Activated naive CD8-positive, alpha-beta T cell treated with anti-CD3 and anti-CD28 coated beads, Interleukin-2, amount 10 ng/mL, durations not matched to agents 7 days and 5 days (primary cell): ENCODE measurements at places on chromosomes 3 and 15. TPM values are rescaled to one million over a fixed set of nuclear protein-coding genes. Genes with fewer than 3 reads are reported as not detected.

COL8A1 gene
- not detected for total RNA-seq

ACP3 gene
- total RNA-seq, result not detected

SPINT1 gene
- total RNA-seq, result 6.6 TPM

SEMA3B gene
- total RNA-seq, result 0.36 TPM

SCG5 gene
- total RNA-seq, result 2.7 TPM

COMMD2 gene
- 38.3 TPM for total RNA-seq

ECE2 gene
- total RNA-seq, result not detected

CCK gene
- not detected for total RNA-seq

TNK2 gene
- 136 TPM for total RNA-seq

AGBL1 gene
- not detected for total RNA-seq

TFRC gene
- 168 TPM for total RNA-seq

GXYLT2 gene
- not detected for total RNA-seq

ZNF385D gene
- total RNA-seq, result not detected

KY gene
- not detected for total RNA-seq

TPRA1 gene
- total RNA-seq, result 33.6 TPM

PRTG gene
- not detected for total RNA-seq

GOLGA6L10 gene
- 4.2 TPM for total RNA-seq

CPN2 gene
- not detected for total RNA-seq

ADGRG7 gene
- not detected for total RNA-seq

GRCh38 chr15:90394748-90395442, 6.9 kb downstream of the IQGAP1 start:
- DNase-seq, result no peak

DNA sequence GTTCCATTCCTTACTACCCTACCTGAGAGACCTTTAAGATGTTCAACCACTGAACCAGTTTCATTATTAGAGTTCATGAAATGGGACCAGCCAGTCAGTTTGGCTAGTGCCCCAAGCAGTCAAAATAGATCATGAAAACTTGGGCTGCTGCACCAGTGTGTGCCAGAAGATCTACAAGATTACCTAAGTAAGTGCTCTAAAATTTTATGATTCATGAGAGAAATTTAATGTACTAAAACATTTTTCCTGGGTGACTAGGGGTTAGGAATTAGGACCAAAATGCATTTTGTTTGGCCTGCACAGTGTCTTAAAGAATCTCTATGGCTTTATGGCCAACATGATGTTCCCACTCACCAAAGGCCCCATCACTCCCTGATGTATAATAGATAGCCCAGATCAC, 214.7 kb downstream of the ATP8B4 start:
- no peak for DNase-seq

DNA sequence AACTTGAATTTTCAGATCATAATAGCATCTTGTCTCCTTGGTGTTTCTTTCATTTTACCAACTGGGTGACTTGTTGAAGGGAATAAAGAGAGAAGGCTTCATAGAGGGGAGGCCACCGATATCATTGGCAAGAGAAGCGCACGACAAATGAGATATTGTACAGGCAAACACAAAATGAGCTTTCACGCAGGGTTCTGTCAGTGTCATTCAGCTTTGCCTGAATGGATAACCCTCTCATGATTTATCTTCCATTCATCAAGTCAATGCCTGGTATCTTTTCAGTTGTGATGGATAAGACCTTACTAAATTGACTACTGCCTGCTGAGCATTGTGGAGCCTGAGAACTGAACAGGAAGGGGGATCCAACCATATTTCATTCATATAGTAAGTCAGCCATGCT, 188.6 kb upstream of the EPHA3 start:
- DNase-seq, result no peak

- no peak for DNase-seq
Observed at GRCh38 chr3:58307639-58308215, 1.4 kb downstream of the HTD2 start.

GRCh38 chr15:84582583-84583157, 18.1 kb upstream of the ZSCAN2 start:
- DNase-seq, result no peak

GRCh38 chr3:16064642-16065414, 109.7 kb upstream of the GALNT15 start:
- no peak for DNase-seq

DNA sequence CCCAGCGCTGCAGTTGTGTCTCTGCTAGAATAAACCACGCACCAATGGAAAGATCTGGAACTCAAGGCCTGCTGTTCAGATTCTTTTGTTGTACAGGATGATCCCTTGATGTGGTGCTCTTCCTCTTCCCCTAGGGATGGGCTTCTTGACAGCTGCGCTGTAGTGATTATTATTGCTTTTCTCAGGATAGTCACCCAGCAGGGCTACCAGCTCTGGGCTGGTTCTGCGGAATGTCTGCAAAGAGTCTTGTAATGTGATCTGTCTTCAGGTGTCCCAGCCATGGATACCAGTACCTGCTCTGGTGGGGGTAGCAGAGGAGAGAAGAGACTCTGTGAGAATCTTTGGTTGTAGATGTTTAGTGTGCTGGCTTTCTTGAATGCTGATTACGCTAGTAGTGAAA, 974.2 kb downstream of the NSUN3 start:
- DNase-seq, result no peak

DNA sequence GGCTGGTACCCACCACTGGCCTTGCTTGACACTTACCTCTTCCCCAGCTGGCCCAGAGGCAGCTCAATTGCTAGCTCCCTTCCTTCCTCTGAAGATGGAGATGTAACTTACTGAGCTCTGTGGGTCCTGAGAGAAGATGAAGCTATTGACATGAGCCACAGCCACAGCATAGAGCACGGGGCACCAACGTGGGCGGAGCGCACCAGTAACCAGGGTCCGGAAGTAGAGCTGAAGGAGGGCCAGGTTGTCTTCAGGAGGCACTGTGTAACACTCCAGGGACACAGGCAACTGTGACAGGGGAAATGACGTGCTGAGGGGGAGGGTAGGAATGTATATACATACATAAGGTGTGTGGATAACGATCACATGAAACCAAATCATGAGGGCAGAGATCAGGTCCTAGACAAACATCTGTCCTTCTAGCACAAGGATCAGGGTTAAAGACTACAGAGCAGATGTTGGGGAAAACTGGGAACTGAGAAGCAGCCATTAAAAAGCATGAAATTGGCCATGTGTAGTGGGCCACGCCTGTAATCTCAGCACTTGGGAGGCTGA, 4.3 kb upstream of the LTK start:
- DNase-seq, result no peak

DNA sequence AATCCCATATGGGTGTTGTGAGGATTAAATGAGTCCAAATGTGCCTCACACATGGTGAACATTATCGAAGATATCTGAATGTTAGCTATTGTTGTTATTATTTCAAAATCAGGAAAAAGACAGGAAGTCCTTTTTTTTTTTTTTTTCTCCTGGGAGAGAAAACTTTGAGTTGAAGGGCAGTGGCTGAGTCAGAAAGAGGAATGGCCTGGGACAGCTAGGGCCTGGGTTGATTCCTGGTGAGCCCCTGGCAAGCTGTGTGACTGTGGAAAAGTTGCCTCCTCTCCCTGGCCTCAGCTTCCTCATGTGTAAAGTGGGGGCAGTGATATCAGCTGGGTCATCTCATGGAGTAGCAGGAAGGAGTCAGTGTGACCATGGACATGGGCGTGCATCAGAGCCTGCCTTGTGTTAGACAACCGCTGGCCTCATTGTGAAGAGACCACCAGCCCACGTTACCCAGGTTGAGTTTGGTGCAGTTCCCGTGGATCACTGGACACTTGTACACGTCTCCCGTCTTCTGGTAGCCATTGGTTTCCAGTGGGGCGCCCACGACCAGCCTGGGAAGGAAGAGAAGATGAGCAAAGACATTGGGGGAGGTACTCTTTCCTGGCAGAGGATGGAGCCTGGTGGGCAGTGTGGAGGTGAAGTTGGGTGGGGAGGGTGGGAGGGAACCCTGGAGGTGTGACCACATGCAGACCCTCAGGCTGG, 63.1 kb downstream of the ITGA11 start:
- no peak for DNase-seq

- no peak for DNase-seq
Observed at GRCh38 chr15:66496951-66497501, 536 bp downstream of the SNAPC5 start.

DNA sequence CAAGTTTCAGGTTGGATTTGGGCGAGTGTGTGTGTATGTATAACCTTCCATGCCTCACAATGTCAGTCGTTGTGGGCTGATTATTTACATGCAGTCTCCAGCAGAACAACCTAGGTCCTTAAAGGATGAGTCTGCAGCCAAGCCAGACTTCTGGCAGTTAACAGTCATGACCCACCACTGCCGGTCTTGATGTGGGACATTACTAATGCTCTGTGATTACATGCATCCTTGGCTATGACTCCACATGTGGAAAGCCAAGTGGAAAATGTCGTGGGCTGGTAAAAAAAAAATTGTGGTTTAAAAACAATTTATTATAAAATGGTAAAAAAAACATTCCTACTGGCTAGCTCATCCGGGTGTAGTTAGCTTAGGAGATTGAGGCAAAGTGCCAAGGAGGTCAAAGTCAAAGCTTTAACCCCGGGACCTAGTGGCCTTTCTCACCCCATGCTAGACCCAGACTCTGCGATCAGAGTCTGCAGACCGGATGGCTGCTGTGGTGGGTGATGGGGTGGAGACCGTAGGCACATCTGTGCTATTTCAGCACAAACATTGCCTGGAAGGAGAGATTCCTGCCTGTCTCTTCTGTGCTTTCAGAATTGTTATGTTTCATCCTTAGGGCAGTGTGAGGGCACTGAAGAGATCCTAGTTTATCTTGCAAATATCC, 6.8 kb downstream of the RARRES1 start:
- no peak for DNase-seq

DNA sequence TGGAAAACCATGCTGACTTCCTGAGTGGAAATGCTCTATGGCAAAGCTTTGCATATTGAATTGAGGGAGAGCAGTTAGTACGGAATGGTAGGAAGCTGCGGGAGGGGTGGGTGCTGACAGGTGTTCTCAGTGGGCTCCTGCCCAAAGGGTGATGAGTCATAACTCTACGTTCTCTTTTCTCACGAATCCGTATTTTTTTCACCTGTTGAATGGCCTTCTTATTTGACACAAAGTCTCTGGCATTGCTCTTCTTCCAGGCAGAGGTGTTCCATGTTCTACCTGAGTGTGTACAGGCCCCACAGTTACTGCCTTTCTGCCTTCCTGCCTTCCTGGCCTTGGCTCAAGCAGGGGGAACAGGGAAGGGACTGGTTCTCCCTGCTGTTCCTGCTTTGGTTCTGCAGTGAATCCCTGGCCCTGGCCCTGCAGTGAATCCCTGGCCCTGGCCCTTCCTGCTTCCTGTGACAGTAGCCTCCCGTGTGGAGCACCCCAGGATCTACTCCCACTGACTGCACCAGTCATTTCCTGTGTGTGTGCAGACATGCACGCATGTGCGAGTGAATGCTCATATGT, 31.9 kb downstream of the TRAK1 start:
- no peak for DNase-seq

GRCh38 chr3:66041116-66041515, 2.4 kb upstream of the MAGI1 start:
- no peak for DNase-seq

DNA sequence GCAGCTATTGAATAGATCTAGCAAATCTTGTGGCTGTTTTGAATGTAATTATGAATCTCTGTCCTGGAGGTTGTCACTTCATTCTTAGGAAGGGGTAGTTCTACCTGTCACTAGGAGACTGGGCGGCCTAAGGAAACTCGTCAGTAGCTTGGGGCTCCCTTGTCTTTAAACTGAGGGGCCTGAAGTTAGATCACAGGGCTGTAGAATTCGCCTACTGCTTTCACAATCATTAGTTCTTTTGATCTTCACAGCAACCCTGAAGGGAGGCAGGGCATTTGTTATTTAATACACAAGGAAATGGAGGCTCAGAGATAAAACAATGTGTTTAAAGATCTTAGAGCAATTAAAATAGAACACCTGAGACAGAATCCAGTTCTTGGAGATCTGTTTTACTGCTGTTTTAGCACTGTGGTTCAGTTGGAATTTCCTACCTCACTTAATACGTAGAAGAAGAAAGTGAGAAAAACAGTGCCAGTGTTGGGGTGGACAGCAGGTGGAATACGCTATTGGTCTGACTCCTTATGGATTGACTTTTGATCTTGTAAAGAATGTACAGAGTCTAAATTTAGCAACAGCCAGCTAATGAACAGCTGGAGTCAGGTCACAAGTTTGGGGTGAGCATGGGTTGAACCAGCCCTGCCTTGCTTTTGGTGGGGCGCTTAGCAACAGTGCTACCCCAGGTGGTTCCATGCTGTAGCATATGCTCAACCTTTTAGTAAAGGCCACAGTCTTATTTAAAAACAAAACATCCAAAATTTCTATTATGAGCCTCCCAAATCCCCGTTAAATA, 71.4 kb upstream of the BHLHE40 start:
- no peak for DNase-seq

GRCh38 chr15:72220687-72221086, 10.3 kb downstream of the PKM start:
- no peak for DNase-seq

- DNase-seq, result no peak
Observed at GRCh38 chr15:57165992-57166391, 210.3 kb upstream of the CGNL1 start.

GRCh38 chr3:49841126-49841696, 15.2 kb downstream of the TRAIP start:
- no peak for DNase-seq

DNA sequence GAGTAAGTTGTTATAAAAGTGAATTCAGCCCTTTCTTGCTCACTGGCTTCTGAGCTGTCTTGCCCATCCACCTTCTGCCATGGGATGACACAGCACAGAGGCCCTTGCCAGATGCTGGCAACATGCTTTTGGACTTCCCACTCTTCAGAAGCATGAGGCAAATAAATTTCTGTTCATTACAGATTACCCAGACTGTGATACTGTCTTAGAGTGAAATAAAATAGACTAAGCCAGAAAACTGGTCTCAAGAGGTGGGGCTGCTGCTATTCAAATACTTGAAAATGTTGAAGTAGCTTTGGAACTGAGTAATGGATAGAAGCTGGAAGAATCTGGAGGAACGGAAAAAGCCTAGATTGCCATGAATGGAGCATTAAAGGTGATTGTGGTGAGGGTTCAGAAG, 170.4 kb downstream of the ZMAT3 start:
- DNase-seq, result no peak

DNA sequence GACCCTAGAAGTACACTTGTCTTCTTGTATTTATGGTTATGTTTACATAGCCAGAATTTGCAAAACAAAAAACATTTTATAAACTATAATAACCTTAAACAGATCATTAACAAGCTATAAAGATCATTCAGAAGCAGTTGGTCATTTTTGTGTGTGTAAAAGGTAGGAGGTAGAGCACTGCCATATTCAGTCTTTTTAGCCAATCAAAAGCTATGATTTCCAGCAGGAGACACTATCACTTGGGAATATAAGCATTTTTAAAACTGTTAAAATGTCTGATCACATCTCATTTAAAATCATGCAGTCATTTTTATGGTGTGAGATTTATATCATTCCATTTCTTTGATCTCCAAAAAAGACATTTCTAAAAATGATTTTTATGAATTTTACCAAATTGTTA, 42.6 kb upstream of the ATP2C1 start:
- no peak for DNase-seq
